Dorsolateral prefrontal cortex (tissue), 122 donors: ENCODE measurements at places on chromosomes 2 and 18. TPM values are rescaled to one million over a fixed set of nuclear protein-coding genes. Genes with fewer than 3 reads are reported as not detected.
A peak's percentile ranks its signal among the peaks of the same experiment; 100 is the strongest.

GRCh38 chr2:127104166-127104660 is 2.7 kb downstream of the BIN1 start:
- DNase-seq = no peak

PLEKHH2 gene
- 10.6 TPM for total RNA-seq

FBXO41 gene
- total RNA-seq = 124 TPM

DNA sequence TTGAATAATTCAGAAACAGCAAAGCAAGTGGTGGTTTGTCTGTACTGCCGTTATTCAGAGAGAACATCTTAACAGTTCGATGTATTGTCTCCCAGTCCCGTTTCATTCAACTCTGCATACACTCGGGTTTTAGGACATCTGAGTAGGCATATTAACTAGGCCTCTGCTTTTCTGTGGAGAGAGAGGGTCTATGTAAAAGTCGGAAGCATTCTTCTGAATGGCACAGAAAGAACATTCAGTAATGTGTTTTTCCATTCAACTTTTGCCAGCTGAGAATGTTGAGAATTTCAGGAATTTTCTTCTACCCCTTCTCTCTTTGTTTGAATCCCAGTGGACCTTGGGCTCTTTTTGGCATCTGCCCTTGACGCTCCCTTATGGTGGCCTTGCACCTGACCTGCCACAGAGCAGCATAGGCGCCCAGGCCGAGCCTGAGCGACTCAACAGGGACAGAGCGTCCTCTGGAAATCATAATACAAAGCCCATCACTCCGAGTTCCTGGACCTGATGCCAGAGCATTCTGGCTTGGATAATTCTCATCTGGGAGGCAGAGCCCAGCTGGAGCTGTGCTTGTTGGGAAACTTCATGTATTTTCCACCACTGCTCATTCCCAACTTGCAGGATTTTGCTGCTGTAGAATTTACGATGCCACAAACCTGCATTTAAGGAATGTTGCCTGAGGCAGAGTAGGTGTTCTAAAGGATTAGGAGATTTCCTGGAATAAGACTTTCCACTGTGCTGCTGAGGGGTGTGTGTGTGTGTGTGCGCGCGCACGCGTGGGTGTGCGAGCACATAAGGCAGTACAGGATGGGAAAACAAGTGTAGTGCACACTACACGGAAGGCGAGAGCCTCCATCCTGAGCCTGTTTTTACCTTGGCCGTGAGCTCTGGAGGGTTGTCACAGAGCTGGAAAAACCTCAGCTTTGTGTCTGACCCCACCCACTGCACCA is 77.2 kb upstream of the TXNDC2 start:
- DNase-seq = no peak

STK39 gene
- total RNA-seq = 62.8 TPM

DNA sequence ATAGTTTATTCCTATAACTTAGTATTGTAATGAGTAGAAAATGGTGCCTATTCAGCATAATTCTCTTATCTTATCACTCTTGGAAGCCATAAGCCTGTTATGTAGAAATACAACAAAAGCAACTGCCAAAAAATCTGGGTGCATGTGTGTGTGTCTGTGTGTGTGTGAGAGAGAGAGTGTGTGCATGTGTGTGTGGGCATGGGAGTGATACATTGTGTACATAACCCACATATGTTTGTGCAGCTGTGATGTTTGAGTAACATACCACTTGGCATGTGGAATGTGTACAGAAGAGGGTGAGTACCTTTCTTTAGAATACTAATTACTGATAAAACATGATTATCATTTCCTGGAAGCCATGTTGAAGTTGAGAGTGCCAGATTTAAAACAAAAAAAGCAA is 642.3 kb upstream of the SYT4 start:
- no peak for DNase-seq

- no peak for DNase-seq
Measured at GRCh38 chr2:37389989-37390765, 45.7 kb downstream of the QPCT start.

DNA sequence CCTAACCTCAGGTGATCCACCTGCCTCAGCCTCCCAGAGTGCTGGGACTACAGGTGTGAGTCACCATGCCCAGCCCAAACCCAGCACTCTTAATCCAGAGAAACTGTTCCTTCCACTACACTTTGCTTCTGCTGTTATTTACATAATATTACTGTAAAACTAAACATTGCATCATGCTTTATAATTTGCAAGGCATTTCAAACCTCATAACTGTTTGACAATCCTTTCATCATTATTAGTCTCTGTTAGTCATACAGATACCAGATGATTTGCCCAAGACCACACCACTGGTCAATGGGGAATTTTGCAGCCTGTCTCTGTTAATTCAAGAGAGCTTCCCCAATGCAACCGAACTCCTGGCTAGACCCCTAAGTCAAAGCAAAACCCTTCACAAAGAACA is 338.3 kb downstream of the ALK start:
- DNase-seq = no peak

DNA sequence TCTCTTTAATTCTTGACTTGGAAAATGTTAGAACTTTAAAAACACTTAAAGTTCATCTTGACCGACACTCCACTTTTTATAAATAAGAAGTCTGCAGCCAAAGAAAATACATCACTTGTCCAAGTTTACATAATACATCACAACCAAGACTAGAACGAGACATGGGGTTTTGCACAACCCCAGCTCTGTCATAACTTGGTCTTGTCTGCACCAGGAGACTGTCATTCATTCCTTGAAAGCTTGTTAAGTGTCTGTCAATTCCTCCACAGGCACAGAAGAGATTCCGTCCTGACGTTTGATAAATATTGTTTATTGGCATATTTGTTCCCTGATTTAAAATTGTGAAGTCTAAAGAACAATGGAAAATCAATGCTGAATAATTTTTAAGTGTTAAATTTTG is 139.5 kb upstream of the SETBP1 start:
- DNase-seq = no peak

ZAP70 gene
- 1.4 TPM for total RNA-seq

GRCh38 chr2:219112651-219113338 is 47.8 kb downstream of the NHEJ1 start:
- no peak for DNase-seq

GRCh38 chr2:120851116-120851773 is 115.6 kb downstream of the GLI2 start:
- DNase-seq = no peak

DNA sequence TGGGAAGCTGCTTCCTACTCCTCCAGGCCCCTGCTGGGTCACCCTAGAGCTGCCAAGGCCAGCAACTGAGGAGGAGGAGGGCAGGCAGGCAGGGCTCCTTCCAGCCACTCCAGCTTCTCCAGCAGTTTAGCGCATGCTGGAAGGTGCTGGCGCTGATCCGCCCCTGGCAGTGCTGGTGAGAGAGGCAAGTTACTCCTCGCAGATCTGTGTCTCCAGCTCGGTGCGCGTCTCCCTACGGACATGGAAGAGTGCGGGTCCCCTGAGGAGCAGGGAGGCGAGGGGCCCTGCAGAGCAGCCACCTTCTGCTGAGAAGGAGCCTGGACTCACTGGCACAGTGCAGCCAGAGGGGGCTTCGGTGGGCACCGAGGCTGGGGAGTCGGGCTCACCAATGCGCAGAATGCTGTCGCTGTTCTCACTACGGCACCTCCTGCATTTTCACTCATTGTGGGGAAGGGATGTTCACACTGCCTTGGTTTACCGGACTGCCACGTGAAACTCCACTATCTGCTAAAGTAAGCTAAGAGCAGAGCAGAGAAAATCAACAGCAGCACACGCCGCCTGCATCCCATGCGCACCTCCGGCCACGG is 206.0 kb downstream of the HDAC4 start:
- DNase-seq = no peak

DNA sequence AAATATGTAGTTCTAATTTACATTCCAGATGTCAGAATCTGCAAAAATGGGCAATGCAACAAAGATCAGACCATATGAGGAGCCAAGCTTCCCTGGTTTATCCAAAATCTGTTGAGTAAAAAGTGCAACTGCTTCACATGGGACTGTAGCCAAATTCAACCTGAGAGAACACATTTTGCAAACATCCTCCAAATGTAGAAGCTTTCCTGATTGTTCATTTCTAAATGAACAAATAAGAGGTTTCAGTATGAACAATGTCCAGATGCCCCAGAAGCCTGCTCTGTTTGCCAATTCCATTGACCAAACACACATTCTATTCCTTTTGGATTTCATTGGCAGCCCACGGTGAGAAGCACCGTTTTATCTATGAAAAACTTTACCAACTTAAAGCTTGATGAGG is 117.9 kb upstream of the OSR1 start:
- DNase-seq = no peak

DNA sequence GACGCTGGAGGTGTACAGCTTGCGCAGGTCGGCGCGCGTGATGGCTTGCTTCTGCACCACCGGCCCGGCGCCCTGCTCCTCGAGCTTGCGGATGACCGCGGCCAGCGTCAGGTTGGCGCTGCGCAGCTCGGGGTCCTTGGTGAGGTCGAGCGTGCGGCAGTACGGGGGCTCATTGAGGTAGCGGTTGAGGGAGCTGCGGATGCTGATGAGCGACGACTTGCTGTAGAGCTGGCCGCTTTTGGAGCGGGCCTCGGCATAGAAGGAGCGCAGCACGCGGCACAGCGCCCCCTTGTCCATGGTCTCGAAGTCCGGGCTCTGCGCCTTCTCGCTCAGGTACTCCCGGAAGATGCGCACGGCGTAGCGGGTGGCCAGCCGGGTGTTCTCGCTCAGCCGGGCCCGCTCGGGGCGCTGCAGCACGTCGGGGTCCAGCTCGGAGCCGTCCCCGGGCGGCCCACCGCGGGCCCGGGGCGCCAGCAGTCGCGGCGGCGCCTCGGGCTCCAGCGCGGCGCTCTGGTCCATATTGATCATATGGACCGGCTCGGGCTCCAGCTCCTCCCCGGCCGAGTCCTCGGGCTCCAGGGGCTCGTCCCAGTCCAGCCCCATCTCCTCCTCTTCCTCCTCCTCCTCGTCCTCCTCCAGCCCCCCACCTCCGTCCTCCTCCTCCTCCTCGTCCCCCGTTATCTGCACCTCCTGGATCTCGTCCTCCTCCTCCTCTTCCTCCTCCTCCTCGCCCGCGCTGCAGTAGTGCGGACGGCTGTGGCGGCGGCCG is 523 bp downstream of the KCTD1 start:
- peak; percentile 70 for DNase-seq

- DNase-seq = peak; percentile 71
Measured at GRCh38 chr2:26144953-26145680, 27.8 kb upstream of the GAREM2 start.

DNA sequence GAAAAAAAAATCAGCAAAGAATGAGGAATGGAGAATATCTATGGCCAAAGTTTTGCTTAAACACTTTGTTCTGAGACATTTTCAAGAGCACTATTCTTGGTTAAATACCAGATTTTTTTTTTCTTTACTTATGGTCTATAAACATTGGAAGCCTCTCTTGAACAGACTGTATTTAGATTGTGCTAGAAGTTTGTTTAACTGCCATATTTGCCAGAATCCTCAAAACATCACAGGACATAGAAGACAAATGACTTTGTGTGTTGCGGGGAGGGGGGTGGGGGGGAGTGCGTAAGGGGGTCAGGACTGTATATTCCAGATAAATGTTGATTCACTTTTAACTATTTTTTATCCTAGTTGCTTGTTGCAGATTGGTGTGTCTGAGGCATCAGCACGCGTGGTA is 262.0 kb downstream of the MEIS1 start:
- no peak for DNase-seq

TCF7L1 gene
- total RNA-seq = 4.3 TPM

- peak; percentile 29 for DNase-seq
Measured at GRCh38 chr2:2324565-2325101, 6.4 kb downstream of the MYT1L start.

DNA sequence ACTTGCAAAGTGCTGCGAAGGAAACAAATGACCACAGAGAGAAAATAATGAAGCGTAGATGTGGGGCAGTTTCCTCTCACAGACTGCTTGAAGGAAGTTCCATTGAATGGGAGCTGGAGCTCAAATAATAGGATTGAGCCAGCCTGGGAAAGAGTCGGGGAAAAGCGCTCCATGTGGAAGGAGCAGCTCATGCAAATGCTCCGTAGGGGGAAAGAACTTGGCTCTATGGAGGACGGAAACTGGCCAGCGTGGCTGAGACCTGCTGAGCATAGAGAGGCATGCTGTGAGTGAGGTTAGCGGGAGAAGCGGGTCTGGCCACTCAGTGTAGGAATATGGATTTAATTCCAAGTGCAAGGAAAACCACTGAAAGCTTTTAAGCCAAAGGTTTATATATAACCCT is 28.6 kb upstream of the VIT start:
- no peak for DNase-seq

DNA sequence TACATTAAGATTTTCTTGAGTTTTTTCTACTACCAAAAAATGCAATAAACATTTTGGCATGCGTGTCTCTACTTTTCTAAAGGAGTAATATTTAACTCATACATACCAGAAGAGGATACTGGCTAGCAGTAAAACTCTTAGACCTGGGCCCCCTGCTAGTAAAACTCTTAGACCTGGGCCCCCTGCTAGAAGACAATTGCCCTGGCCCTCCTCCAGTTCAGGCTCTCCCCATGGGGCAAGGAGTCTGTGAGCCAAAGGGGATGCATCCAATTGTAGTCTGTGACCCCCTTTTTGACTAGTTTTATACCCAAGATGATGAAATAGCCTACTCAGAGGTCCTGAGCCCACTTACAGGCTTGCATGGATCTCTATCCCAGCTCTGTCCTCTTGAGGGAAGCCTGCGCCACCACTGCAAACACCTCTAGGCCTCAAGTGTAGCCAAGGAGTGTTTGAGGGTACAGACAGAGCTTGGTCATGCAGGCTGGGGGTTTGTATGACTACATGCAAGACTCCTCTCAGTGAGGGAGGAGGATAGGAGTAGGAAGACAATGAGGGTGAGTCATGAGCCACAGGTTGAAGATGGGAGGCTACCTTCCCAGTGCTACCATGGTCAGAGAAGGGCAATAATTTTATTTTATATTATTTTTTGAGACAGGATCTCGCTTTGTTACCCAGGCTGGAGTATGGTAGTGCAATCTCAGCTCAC is 45.2 kb upstream of the PGAP1 start:
- no peak for DNase-seq

- no peak for DNase-seq
Measured at GRCh38 chr2:172836827-172837226, 101.2 kb downstream of the RAPGEF4 start.

GRCh38 chr18:49416511-49416910 is 43.9 kb downstream of the DYM start:
- DNase-seq = no peak

DNA sequence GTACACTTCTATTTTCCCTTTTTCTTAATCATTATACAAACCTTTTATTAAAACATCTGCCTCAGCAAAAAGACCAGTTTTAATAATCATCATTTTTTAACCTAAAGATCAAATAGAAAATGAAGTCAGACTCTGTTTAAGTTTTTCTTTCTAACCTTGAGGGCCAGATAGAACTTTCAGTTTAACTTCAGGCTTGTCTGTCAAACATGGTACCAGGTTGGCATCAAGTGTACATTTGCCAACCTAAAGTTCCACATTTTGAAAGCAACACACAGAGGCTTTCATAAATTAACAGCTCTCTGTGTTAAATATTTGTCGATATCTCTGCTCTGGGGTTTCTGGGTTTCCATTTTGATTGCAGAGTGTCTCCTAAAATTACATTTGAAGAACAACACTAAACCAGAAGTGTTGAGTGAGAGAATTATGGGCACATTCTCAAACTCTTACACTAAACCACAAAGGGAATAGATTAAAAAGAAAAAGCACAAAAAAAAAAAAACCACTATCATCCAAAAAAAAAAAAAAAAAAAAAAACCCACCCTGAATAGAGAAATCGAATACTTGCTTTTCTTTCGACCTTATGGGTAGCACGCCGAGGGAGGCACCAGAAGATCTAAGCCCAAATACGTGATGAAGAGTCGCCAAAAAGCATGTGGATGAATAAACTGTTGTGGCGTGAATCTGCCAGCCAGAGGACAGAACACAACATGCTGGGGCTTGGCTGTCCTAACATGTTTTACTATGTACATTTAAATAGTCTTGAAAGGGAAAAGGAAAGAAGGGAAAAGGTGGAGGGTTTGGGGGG is 166.2 kb downstream of the TCF4 start:
- DNase-seq = no peak
